ENCODE measurements at places on chromosomes 4 and X.

GRCh38 chrX:43595931-43596330 lies 60.2 kb upstream of the MAOA start:
- no peak for DNase-seq

DNA sequence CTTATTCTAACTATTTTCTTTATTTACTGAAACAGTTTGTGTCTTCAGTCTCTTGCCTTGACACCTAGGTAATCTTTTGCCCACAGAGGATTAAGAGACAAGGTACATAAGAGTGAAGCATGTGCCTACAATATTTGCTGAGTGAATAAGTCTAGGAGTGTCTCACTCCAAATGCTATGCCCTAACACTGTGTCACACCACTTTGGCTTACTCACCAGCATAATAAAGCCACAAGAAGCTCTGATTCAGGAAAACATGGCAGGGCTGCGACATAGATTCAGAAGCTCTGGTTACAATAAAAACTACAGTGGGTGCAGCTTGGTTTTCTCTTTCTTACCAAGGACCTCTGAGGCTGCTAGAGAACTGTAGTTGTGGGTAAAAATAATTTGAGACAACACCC lies 127.1 kb downstream of the RBM46 start:
- DNase-seq = no peak

- no peak for DNase-seq
Observed at GRCh38 chrX:74420196-74421035, 877 bp upstream of the SLC16A2 start.

GRCh38 chrX:125710403-125711062 lies 390.9 kb downstream of the TEX13C start:
- no peak for DNase-seq

- DNase-seq = no peak
Observed at GRCh38 chrX:32495855-32496254, 715.5 kb downstream of the DMD start.

GRCh38 chrX:129606918-129607317 lies 47.8 kb downstream of the APLN start:
- DNase-seq = peak; percentile 63

DNA sequence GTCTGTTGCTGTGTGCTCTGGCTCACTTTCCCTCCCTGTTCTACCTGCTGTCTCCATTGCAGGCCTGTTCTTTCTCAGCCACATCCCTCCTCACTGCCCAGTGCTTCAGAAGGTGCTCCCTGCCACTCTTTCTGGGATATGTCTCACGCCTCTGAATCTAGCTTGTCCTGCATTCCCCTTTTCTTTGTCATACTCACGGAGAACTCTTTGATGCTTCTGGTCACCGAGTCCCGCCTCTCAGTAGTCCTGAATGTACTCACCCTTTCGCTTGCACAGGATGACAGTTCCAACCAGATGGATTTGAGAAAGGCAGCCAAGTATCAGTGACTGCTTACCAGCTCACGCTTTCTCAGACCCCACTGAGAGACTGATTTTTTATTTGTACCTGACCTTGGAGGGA lies 65.2 kb upstream of the TLR2 start:
- DNase-seq = no peak

GRCh38 chr4:71396382-71396781 lies 57.6 kb downstream of the SLC4A4 start:
- DNase-seq = no peak

GRCh38 chr4:48450740-48451139 lies 32.4 kb upstream of the SLC10A4 start:
- no peak for DNase-seq

- no peak for DNase-seq
Observed at GRCh38 chr4:158327525-158327924, 117.2 kb downstream of the TMEM144 start.

DNA sequence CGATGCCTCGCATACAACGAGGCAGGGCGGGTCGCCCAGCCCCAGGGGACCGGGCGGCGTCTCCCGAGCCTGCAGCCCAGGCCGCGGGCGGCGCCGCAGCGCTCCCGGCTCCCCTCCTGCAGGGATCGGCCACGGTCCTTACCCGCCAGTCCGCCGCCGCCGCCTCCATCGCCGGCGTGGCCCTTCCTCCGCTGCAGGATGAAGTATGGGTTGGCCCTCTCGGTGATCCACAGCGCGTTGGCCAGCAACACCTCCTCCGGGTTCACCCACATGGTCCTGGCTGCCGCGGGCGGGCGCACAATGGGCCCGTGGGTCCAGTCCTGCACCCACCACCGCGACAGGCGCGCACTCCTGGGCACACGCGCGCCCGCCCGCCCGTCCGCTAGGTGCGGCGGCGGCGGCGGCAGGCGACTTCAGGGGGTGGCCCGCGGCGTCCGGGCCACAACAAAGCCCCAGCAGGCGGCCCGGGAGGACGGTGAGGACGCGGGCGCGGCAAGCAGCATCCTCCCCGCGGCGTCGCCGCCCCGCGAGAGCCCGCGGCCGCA lies 339 bp downstream of the TBC1D9 start:
- DNase-seq = no peak

- DNase-seq = no peak
Observed at GRCh38 chr4:153519687-153520086, 53.5 kb downstream of the TMEM131L start.

GRCh38 chr4:13483136-13483767 lies 888 bp downstream of the RAB28 start:
- no peak for DNase-seq

DNA sequence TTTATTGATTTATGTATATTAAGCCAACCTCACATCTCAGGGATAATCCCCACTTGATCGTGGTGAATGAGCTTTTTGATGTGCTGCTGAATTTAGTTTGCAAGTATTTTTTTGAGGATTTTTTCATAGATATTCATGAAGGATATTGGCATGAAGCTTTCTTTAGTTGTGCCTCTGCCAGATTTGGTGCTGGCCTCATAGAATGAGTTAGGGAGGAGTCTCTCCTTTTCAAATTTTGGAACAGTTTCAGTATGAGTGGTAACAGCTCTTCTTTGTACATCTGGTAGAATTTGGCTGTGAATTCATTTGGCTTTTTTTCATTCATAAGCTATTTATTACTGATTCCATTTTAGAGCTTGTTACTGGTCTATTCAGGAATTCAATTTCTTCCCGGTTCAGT lies 197.2 kb upstream of the NDST4 start:
- DNase-seq = no peak

DNA sequence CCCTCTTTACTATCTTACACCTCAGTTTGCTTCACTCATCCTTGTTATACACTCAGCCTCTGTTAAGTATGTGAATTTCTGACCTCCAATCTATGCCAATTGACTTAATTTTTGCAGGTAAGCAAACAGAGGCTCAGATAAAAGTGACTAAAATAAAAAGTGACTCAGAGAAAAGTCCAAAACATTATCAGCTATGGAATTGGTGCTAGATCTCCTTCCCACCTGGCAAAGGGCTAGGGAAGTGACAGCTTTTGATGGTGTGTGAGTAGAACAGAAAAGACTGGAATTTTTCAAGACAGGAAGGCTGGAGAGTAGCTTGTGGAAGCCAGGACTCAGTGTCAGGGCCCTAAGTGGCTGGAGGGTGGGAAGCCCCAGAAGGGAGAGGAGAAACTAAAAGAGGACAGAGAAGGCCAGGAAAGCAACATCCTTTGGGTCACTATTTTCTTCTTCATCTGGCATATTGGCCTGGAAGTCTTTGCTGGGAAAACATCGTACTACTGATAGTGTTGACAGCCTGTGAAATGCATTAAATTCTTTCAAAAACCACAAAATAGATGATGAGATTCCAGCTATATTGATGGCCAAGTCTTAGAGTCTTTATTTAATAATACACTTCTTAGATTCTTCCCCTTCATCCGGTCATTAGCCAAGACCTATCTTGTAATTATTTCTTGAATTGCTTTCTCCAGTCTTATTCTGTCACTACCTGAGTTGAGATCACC lies 392.8 kb downstream of the RAPGEF2 start:
- DNase-seq = no peak

DNA sequence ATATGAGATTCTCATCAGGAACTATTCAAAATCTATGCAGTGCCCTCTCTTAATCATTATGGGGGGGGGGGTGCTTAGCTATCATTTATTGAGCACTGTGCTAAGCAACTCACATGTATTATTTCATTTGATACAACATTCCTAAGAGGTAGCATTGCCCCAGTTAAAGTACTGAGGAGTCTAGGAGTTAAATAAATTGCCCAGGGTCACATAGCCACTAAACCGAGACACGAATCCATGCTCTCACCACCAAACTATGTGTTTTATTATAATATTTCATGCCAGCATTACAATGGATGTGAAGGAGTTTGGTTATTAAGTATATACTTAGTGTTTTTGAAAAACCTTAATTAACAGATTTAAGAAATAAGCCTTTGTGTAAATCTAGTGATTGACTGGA lies 131.4 kb downstream of the CBR4 start:
- no peak for DNase-seq

GRCh38 chrX:150482537-150483206 lies 85.7 kb upstream of the MTM1 start:
- peak; percentile 93 for DNase-seq

DNA sequence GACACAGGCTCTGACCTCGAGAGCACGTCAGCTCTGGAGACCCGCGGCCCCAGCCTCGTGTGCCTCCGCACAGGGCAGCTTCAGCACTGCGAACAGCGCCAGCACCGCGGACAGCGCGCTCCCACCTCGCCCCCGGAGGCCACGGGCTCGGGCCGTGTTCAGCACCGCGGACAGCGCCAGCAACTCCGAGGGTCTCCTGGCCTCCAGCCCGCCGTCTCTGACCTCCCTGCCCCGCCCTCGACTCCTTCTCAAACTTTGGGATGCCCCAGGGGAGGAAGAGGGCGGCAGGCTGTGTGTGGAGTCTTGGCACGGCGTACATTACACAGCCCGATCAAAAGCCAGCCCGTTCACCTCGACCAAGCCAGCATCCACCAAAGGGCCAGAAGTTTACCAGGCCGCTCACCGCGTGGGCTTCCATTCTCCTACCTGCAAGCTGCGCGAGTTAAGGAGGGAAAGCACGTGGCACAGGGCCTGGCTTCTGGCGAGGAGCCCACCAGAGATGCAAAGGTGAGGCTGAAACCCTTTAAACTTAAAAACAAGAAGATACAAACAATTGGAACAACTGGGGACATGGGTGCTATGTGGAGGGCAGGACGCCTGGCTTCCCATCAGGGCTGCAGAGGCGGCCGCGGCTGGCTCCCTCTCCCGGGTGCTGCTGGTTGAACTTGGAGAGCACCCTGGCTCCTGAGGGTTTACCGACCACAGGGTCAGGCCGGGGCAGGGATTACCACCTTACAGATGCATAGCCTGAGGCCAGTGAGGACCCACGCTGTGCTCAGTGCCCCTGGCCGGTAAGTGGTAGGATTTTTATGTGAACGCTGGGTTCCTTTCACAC lies 4.5 kb upstream of the NKX1-1 start:
- peak; percentile 28 for DNase-seq
